GM23338 (cell line): ENCODE measurements at places on chromosomes 5 and 9. TPM values are rescaled to one million over a fixed set of nuclear protein-coding genes. Genes with fewer than 3 reads are reported as not detected.

- no peak for DNase-seq
These were observed 19.9 kb downstream of the PPP3R2 start for GRCh38 chr9:101574731-101575333.

DNA sequence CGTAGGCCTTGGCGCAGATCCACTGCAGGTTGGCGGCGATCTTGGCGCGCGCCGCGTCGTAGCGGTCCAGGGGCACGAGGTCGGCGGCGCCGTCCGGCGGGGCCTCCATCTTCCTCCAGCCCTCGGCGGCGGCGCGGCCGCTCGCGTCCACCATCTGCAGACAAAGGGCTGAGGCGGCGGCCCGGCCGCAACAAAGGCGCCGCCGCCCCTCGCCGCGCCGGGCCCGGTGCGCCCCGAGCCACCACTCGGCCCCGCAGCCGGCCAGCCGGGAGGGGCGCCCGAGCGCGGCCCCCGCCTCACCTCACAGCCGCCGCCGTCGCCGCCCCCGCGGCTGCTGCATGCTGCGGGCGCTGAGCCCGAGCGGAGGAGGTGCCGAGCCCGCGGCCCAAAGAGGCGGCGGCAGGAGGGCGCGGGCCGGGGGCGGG is 328 bp downstream of the CAMSAP1 start:
- DNase-seq = peak; percentile 57

- DNase-seq = no peak
These were observed 72.2 kb downstream of the CAMSAP1 start for GRCh38 chr9:135835131-135835530.

BTNL3 gene
- total RNA-seq = not detected in 2 replicates

GRCh38 chr9:112838342-112838741 is 52.3 kb downstream of the SLC46A2 start:
- no peak for DNase-seq

RORB gene
- total RNA-seq = 2.0 and 4.5 TPM in 2 replicates

DMRT3 gene
- not detected in 2 replicates for total RNA-seq

GRCh38 chr5:167587772-167588437 is 703.5 kb upstream of the WWC1 start:
- DNase-seq = peak; percentile 84
